ENCODE measurements at places on chromosomes 2 and 18.

DNA sequence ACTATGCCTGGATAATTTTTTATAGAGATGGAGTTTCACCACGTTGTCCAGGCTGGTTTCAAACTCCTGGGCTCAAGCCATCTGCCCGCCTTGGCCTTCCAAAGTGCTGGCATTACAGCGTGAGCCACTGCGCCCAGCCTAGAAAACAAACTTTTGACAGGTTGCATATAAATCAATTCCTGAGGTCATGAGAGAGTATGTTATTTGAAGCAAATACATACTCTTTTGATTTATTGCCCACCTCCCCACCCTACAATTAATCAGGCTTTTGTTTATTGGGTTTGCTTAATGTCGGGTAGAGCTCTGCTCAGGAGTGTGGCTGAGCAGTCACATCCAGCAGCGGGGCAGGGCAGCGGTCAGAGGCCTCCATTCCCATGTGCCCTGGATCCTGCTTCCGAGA lies 37.9 kb upstream of the ASB1 start:
- DNase-seq = no peak

DNA sequence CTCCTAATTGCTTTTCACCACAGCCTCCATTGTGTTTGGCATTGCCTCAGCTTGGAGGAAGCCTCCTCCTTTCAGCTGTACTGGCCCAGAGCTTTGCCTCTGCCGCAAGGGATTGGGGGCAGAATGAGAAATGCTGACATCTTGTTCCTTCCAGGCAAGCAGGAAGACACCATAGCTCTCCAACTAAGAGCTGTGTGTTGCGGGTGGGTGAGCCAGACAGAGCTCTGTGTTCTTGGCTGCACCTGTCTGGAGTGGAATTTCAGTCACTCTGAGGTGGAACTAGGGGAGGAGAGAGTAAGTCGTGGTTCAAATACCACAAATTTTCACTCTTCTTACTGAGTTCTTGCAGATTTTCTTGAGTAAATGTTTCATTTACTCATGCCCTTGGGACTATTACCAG lies 36.6 kb upstream of the KCNF1 start:
- DNase-seq = no peak

GRCh38 chr18:35289727-35290093 lies 319 bp downstream of the ZSCAN30 start:
- no peak for DNase-seq

DNA sequence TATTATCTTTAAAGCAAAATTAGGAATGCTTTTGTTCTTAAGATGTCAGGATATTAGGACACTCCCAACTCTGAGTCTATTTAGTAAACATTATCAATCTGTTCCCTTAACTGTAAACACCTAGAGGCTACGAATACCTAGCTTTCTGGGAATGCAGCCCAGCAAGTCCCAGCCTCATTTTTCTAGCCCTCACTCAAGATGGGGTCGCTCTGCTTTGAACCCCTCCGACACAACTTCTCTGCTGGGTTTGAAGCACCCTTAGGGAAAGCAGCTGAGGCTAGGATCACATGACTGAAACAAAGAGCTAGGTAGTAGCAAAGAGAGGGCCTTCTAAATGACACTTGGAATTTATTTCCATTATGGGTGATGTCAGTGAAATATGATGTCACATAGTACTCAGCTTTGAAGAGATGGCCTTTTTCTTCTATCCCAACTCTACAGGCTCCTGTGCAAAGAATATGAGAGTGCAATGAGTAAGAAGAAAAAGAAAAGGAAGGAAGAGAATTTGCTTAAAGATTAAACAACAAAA lies 114.7 kb downstream of the CSRNP3 start:
- DNase-seq = no peak

DNA sequence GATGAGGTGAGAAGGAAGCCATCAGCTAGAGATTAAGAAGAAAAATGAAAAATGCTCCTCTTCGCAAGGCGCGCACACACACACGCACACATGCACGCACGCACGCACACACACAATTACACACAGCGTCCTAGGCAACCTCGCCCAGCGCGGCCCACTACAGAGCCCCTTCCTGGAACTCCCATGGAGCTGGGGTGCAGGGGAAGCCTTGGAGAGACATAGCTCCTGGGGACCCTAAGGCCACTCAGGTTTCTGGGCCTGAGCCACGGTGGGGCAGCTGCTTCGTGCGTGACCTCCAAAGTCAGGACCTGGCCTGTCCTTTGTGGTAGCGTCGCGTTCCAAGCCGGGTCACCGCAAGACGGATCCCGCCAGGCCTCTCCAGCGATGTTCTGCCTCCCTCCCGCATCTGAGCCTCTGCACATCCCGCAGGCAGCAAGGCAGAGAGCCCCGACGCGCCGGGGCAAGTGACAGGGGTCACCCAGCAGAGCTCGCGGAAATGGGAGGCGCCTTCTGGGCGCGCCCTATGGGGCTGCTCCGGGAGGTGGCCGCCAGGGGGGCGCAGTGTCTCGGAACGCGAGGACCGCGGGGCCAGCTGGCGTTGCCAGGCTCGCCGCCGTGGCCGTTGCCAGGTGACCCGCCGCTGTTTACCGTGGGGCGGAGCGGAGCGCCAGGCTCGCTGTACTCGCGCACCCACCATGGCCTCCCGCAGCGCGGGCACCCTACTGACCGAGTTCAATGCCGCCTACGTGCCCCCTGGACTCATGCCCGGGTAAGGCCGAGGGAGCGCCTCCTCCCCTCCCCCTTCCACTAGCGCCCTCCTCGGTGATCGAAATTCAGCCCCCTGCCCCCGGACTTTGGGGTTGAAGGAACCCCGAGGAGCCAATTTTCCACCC lies 79.0 kb downstream of the CIB4 start:
- no peak for DNase-seq

DNA sequence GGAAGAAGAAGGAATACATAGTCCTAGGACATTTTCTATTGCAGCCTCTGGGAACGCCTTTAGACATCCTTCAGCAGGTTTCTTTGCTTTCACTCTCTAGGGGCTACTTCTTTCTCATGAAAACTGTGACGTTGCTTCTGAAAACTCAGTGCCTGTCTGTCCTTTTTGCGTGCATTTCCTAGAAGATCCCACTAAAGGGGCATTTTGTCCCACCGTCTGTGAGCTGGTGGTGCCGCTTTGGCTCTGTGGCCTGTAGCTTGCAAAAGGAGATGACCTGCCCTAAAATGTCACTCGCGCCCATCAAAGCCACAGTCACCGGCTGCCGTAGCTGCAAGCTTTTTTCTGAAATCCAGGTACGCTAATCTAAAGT lies 579 bp downstream of the STAT4 start:
- DNase-seq = no peak

GRCh38 chr2:188189356-188189755 lies 102.3 kb upstream of the GULP1 start:
- DNase-seq = no peak

DNA sequence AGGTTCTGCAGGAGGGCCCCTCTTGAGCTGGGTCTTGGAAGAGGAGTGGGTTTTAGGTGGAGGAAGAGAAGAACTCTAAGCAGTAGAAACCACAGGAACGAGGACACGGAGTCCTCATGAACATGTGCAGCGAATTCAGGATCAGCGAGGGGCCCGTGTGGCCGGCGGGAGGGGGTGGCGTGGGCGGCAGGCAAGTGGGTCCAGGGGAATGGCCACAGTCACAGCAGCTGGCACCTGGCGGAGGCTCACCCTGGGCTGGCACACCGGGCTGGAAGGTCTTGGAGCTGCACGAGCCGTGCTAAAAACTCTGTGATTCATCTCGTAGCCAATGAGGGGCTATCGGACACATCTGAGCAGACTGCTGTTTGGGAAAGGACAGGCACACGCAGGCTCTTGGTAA lies 18.0 kb upstream of the CIDEA start:
- no peak for DNase-seq

DNA sequence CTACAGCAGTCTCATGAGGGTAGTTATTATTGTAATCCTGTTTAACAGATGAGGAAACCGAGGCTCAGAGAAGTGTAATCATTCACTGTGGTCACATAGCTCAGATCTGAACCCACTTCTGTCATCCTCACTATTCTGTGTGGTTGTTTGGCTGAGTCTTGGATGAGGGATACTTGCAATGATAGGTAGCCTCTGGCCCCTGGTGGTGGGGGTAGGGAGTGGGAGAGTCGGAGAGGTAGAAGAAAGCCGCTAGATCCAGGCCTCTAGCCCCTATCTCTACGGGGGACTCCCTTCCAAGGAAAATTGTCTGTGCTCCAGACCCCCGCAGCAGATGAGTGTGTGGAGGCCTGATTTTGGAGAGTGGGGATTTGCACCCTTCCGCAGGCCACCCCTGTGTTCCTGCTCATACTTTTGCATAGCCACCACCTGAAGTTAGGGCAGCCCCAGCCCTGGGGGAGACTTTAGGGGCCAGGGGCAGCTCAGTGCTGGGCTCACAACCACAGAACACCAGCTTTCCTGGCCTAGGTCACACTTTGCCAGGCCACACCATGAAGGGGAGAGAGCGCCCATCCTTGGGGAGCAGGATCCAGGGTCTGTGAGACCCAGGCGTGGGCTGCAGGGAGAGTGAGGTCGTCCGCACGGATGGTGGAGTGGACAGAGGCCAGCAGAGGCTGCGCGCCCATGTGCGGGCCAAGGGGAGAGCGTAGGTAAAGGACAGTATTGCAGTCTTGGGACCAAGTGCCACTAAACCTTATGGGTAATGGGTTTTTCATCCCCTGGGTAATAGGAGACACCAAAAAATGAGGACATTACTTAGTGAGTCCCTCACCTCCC lies 148.2 kb downstream of the GLI2 start:
- DNase-seq = no peak

DNA sequence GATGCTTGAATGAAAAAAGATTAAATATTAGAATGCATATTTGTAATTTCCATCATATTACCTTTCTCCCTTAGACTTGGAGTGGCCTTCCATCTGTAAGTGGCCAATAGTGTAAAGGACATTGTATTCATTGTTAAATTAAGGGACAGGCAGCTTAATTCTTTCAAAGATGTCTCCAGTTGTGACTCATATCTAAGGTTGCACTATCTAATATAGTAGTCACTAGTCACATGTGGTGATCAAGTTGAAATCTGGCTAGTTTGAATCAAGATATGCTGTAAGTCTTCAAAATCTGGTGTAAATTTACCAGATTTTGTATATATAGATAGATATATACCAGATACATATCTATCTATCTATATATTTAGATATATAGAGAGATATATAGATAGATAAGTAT lies 52.4 kb upstream of the AGPS start:
- DNase-seq = no peak

DNA sequence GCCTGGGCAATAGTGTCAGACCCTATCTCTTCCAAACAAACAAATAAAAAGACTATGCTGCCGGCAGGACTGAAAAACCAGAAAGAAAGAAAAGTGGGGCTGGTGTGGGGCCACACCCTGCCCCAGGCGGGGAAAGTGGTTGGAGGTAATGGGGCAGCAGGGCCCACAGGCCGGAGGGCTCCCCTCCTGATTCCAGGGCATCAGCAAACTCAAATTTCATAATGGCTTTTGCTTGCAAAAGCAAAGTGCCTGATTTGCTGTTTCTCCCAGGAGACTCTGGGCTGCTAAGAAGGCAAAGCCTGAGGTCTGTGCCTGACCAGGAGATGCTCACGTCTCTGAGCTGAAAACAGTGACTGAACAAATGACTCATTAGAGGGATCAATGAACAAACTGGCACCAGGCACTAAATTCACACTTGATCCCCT lies 121.9 kb downstream of the HDAC4 start:
- no peak for DNase-seq

- DNase-seq = no peak
Measured at GRCh38 chr2:217079165-217079564, 219.3 kb upstream of the TNP1 start.

- no peak for DNase-seq
Measured at GRCh38 chr18:57439985-57440330, 4.8 kb downstream of the ONECUT2 start.

DNA sequence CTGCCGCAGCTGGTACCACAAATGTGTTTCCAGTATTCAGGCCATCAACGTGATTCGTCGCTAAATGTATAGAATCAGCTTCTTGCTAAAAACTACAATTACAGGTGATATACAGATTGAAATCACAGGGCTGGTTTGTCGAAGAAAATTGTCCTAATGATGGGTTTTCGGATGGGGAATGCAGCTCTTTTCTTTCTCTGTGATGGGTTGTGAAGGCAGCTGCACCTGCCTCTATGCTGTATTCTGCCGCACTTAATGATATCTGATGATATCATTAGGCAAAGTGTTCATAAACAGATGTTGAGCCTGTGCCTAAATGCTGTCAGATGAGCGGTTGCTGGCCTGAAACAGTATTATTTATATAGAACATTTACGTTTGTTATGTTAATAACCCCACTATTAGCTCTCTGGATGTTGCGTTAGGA lies 218.1 kb downstream of the ARHGAP15 start:
- no peak for DNase-seq

GRCh38 chr2:127172306-127172705 lies 47.8 kb downstream of the CYP27C1 start:
- no peak for DNase-seq

GRCh38 chr2:47654790-47655562 lies 128.0 kb upstream of the MSH6 start:
- no peak for DNase-seq

DNA sequence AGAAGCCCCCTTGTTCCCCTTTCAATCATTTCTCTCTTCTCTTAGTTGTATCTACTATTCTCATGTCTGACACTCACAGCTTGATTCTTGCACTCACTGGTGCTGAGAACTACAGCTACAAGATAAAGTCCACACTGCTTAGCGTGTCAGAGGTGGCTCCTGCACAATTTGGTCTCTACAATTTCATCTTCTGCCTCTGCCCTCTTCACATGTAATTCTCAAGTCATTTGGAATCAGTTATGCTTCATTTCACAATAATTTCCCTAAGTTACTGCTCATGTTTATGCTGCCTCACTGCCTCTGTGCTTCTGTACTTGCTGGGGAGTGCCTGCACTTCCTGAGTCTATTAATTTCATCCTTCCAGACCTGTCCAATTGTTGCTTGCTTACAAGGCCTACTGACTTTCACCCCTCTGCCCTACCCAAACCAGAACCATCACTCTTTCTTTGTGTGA lies 11.6 kb upstream of the NAB1 start:
- DNase-seq = no peak

DNA sequence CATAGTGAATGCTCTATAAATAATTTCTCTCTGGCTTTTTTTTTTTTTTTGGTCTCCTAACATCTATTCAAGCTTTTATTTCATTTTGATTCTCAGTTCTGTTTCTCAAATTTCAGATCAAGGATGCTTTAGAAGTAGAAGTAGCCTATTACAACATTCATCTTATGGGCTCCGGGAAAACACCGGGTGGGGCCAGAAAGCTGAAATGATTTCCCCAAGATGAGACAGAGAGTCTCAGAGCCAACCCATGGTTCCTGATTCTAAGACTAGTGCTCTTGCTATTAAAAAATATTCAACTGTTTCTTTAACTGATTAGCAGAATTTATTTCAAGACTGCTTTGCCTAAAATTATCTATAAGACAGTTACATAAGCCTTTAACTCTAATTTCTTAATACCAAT lies 147.2 kb upstream of the CCDC68 start:
- no peak for DNase-seq

DNA sequence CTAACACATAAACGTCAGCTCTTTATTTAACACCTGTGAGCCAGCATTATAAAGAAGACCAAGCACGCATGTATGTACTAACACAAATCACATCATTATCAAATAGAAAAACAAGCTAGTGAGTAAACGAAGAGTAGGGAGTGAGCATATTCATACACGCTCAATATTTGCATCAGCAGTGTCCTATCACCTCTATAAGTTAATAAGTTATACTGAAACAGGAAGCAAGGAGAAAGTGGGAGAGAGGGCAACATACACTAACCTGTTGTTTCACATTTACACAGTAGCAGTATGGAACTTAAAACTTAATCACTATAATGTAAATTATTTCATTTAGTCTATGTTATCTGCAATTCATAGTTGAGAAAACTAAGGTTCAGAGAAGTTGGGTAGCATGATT lies 321.5 kb upstream of the TANK start:
- no peak for DNase-seq

- DNase-seq = no peak
Measured at GRCh38 chr2:217632043-217632442, 370.8 kb downstream of the TNS1 start.
